ENCODE measurements at places on chromosomes 4 and X. TPM values are rescaled to one million over a fixed set of nuclear protein-coding genes. Genes with fewer than 3 reads are reported as not detected.

GRCh38 chr4:148166132-148166591 lies 276.1 kb downstream of the NR3C2 start:
- DNase-seq: no peak

DNA sequence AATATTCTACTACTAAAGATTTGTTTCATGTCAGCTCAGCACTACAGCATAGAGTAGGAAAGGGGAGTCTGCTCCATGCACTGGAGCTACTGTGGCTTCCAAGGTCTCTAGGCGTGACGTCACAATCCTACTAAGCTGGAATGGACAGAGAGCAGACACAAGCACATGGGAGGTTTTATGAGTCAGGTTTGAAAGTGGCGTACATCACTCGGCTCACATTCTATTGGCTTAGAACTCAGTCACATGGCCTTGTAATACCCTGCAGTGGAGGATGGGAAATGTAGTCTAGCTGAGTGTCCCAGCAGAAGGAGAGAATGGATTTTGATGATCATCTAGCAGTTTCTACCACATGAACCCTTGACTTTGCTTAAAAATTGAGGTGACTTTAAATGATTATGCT lies 624.8 kb upstream of the ATOH1 start:
- no peak for DNase-seq

- no peak for DNase-seq
Measured at GRCh38 chrX:128021566-128021965, 30.6 kb downstream of the ACTRT1 start.

Gene NHSL2
- total RNA-seq: 26.5 TPM

Gene UCHL1
- total RNA-seq: 62.4 TPM

Gene NAA10
- total RNA-seq: 63.8 TPM
